ENCODE measurements at places on chromosomes 7 and 10. TPM values are rescaled to one million over a fixed set of nuclear protein-coding genes. Genes with fewer than 3 reads are reported as not detected.

FAM24B gene
- total RNA-seq: 2.9 TPM

SHH gene
- total RNA-seq: not detected

CUBN gene
- 0.86 TPM for total RNA-seq

C10orf62 gene
- total RNA-seq: not detected

SMIM30 gene
- total RNA-seq: 47.4 TPM

HTR5A gene
- not detected for total RNA-seq

VAX1 gene
- total RNA-seq: not detected

CALU gene
- total RNA-seq: 855 TPM

PRKAR2B gene
- total RNA-seq: 7.1 TPM

RSPH10B gene
- not detected for total RNA-seq

CCDC7 gene
- 9.3 TPM for total RNA-seq

FOXP2 gene
- total RNA-seq: 0.86 TPM

TCAF2 gene
- 0.64 TPM for total RNA-seq

ATOH7 gene
- total RNA-seq: under 0.01 TPM

LLCFC1 gene
- total RNA-seq: not detected

ELFN1 gene
- 1.6 TPM for total RNA-seq

ZNF488 gene
- total RNA-seq: not detected

ARHGAP22 gene
- 31.6 TPM for total RNA-seq

ZNF398 gene
- total RNA-seq: 16.1 TPM

CDNF gene
- total RNA-seq: 1.3 TPM

RNLS gene
- total RNA-seq: 14.2 TPM

ITIH5 gene
- 0.43 TPM for total RNA-seq

CHST3 gene
- 37.4 TPM for total RNA-seq

KCNH2 gene
- total RNA-seq: 0.64 TPM

CAMK2B gene
- under 0.01 TPM for total RNA-seq

TEX36 gene
- total RNA-seq: not detected

STK32C gene
- 8.6 TPM for total RNA-seq

TAF5 gene
- 4.2 TPM for total RNA-seq

HOXA4 gene
- total RNA-seq: 0.97 TPM

AASS gene
- total RNA-seq: 63.0 TPM

PCDH15 gene
- not detected for total RNA-seq

SNCG gene
- 3.5 TPM for total RNA-seq

NUPR2 gene
- not detected for total RNA-seq

SAP25 gene
- total RNA-seq: 0.32 TPM

SPDYE6 gene
- total RNA-seq: not detected

All from fibroblast of villous mesenchyme (primary cell).